ENCODE measurements at places on chromosomes 16 and 17.

DNA sequence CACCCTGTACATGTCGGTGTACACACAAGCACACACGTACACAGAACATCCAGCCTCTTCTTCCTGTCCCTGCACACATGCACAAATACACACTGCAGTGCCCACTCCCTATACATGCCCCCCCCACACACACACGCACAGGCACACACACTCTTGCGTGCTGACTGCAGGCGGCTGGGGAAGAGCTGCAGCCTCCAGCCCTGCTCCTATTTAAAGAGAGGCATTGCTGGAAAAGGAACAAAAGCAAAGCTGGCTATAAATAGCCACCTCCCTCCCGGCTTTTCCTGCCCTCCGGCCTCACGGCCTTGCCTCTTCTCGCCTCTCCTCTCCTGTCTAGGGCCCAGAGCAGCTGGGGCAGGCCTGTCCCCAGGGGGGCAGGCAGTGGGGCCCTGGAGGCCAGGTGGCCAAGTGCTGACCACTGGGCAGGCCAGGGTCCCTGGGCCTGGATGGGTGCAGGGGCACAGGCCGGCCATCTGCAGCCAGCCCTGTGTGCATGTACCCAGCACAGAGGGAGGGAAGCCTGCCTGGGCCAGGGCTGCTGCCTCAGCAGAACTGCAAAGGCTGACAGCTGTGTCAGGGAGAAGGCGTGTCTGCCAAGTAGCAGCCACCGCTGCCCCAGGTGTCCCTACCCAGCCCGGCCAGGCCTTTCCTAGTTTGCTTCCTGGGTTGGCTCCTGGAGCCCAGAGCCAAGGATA is 25.4 kb downstream of the RTN4RL1 start:
- DNase-seq: no peak

DNA sequence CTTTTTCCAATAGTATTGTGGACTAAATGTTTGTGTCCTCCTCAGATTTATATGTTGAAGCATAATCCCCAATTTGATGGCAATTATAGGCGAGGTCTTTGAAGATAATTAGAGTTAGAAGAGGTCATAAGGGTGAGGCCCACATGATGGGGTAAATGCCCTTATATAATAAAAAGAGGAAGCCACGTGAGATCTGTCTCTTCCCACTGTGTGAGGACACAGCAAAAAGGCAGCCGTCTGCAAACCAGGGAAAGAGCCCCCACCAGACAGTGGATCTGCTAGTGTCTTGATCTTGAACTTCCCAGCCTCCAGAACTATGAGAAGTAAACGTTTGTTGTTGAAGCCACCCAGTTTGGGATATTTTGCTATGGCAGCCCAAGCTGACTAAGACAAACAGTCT is 76.0 kb downstream of the LYRM1 start:
- no peak for DNase-seq

GRCh38 chr17:8896087-8896486 is 28.6 kb upstream of the PIK3R6 start:
- no peak for DNase-seq

DNA sequence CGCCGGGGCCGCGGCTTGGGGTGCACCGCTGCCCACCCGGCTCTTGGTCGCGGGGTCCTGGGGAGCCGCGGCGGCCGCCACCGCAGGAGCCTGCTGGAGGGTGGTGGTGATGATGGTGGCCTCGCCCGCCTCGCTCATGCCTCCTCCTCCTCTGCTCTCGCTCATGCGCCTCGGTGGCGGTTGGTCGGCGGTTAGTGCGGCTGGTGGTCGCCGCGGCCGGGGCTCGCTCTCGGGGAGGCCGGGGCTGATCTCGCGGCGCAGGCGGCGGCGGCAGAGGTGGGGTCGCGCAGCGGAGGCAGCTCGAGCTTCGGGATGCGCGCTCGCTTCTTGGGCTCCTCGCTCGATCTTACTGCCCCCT is 41.6 kb downstream of the AHSP start:
- DNase-seq: no peak

DNA sequence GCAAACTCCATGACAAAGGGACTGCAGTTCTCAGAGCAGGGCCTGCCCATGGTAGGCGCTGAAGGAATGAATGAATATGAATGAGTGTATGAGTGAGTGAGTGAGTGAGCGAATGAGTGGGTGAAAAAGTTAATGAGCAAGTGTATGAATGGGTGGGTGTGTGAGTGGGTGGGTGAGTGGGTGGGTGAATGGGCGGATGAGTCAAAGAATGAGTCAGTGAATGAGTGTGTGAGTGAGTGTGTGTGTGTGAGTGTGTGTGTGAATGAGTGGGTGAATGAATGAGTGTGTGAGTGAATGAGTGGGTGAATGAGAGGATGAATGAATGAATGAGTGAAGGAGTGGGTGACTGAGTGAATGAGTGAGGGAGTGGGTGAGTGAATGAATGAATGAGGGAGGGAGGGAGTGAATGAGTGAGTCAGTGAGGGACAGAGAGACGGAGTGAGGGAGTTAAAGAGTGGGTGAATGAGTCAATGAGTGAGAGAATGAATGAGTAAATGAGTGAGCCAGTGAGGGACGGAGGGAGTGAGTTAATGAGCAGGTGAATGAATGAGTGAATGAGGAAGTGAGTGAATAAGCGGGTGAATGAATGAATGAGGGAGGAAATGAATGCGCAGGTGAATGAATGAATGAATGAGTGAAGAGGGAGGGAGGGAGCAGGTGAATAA is 11.1 kb upstream of the CHMP6 start:
- no peak for DNase-seq

- no peak for DNase-seq
Measured at GRCh38 chr17:41004397-41004796, 4.5 kb downstream of the KRTAP3-1 start.

Measured in amniotic stem cell (primary cell).